ENCODE measurements at places on chromosomes 7 and 10.

- no peak for DNase-seq
Observed at GRCh38 chr7:116902867-116903266, 40.5 kb downstream of the CAPZA2 start.

DNA sequence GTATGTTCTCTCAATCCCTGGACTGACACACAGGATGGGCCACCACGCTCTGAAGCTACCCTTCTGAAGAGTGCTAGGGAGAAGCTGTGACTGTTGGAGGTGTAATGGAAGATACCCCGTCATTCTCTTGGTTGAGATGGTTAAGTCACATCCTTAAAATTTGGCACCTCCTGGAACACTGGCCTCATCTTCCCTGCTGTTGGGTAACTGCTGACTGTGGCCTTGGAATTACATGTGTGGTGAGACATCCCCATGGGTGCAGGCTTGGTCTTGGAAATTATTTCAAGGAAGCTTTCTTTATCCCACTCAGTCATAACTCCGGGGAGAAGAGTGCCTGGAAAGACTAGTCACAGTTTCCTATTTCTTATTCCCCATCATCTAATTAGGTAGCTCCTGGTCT, 62.0 kb downstream of the LRMDA start:
- DNase-seq, result no peak

- no peak for DNase-seq
Observed at GRCh38 chr7:158422196-158422886, 165.3 kb downstream of the PTPRN2 start.

DNA sequence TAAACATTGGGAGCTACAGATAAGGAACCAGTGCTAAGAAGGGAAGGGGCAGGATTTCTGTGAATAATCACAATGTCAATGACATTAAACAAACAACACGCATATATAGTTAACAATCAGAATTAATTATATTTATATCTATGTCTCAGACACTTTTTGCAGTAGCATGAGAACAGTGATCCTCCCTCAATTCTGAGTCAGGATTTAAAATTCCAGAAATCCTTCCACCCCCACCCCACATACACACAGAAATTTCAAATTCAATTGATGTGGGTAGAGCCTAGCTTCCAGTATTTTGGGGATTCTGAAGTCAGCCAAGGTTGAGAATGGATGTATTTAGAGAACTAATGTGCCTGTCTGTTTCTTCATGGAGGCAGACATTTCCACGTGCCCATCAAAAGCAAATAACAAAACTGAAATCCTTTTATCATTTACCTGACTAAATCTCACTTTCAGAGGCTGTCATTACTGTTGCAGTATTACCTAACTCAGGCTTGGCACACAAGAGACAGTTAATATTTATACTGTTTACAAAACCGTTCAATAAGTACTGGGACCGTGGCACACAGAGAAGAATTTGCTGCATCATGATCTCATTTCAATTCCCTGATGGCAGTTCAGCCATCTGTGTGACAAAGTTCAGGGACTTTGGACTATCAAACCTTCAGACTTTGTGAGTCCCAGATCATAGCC, 116.6 kb upstream of the PALS2 start:
- no peak for DNase-seq

- no peak for DNase-seq
Observed at GRCh38 chr7:30503274-30504212, 1.1 kb downstream of the GGCT start.

DNA sequence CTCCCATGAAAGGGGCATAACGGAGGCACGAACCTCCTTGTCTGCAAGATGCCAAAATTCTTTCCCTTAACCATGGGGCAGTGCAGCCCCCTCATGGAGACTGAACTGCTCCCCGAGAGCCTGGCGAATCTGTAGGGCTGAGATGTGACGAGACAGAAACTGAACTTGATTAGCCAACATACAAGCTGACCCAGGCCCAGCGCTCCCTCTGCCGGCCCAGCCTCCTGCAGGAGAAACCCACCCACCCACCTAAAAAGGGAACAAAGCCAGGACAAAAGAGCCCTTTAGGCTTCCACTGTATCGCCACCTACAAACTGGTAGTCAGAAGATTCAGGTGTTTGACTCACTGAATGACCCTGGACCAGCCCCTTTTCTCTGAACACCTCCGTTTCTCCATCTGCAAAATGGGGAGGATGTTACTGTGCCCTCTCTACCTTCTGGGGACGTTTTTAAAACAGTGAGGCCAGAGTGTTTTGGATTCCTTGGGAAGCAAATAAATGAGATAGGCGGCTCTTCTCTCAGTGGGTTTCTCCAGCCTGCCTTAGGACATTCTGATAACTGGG, 58.4 kb downstream of the C10orf105 start:
- DNase-seq, result no peak

GRCh38 chr10:32266979-32267378, 80.0 kb downstream of the EPC1 start:
- DNase-seq, result no peak

DNA sequence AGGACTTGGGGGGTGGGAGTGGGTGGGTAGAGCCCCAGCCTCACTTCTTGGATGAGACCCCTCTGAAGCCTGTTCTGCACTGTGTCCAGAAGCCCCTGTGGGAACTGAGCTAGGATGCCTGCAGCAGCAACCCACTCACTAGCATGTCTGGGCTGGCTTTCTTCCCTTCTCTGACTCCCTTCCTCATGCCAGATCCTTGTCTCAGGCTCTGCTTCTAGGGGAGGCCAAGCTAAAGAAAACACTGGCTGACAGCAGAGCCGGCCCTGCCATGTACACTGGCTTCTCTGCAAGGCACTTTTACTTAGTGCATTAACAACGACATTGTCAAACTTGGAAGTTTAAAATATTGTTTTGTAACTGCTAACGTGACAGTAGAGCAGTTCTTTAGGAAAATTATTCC, 50.2 kb downstream of the ARHGAP22 start:
- DNase-seq, result no peak
